CD4-positive, CD25-positive, alpha-beta regulatory T cell (primary cell): ENCODE measurements at places on chromosomes 6 and 20. TPM values are rescaled to one million over a fixed set of nuclear protein-coding genes. Genes with fewer than 3 reads are reported as not detected.

- no peaks in the 10 kb centered on the region for H3K27me3 ChIP-seq
- no peak overlapping the region for H3K27ac ChIP-seq
- H3K4me1 ChIP-seq, result no peaks in the 10 kb centered on the region
- no peak overlapping the region for H3K4me3 ChIP-seq
Observed at GRCh38 chr20:6702144-6702543, 65.3 kb upstream of the BMP2 start.

Gene CENPW
- 4.5 TPM for total RNA-seq

GRCh38 chr6:95574811-95575210 is 2.5 kb upstream of the MANEA start:
- no peaks in the 10 kb centered on the region for H3K36me3 ChIP-seq
- DNase-seq, result no peak
- H3K27me3 ChIP-seq, result no peaks in the 10 kb centered on the region
- H3K27ac ChIP-seq, result no peak overlapping the region
- peaks cover 48% of the 10 kb centered on the region for H3K4me1 ChIP-seq

DNA sequence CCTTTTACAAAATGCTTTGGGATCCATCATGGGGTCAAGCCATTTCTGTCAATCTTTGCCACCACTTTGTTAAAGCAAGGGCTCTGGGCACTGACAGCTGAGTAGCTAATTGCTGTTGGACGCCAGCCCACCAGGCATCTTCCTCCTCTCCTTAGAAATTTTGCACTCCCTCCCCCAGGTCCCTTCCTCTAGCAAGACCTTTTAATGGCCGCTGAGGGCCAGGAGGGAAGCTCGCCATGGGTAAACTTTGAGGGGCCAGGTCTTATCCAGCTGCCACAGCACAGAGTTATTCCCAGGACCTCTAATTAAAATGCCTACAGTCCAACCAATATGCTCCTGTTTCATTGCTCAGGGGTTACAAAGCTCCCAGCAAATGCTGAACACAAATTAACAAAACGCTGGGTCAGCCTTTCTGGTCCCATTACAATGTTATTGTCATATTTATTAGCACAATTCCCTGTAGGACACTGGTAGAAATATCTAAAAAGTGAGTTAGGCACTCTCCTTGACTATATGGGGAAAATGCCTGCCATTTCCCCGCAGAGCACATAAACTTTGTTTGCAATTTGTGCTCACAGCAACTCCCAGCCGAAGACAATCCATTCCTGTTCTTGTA is 16.8 kb downstream of the SCML4 start:
- no peak for DNase-seq
- H3K4me3 ChIP-seq, result no peak overlapping the region

Gene LY6G6C
- total RNA-seq, result not detected
